Stimulated activated CD4-positive, alpha-beta T cell treated with anti-CD3 and anti-CD28 coated beads, Interleukin-4, amount 100 ng/mL, for 1 hour (primary cell): ENCODE measurements at places on chromosomes 11 and 22.

DNA sequence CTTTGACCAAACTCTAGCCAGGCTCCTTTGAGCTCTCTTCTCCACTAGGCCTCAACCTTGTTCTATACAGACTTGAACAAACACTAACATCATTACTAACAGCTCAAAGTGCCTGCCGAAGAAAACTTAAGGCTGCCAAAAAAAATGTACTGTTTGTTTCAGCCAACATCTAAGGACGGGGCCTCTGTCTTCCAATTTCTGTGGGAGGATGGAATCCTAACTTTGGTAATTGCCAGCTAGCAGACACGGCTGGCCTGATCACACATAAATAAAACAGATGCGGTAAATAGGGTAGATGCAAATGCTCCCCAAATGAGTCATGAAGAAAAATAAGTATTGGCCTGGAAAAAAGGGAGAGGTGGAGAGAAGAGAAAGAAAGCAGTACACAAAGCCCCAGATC is 394.3 kb downstream of the TMEM135 start:
- no peak for DNase-seq

DNA sequence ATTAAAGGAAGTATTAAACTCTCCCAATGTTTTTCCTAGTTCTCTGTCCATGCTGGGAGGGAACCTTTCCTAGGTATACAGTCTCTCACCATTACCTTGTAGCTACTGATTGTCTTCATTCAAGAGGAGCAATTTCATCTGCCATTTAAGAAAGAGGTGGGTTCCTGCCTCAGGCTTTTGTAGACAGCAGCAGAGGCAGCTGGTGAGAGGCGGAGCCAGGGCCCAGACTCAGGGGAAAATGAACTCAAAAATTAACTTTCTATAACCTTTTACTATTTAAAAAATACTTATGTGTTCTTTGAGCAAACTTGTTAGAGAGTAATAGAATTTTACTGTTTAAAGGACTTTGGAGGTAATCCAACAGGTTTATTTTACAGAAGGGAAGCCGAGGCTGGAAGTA is 133.0 kb downstream of the SNX19 start:
- no peak for DNase-seq

DNA sequence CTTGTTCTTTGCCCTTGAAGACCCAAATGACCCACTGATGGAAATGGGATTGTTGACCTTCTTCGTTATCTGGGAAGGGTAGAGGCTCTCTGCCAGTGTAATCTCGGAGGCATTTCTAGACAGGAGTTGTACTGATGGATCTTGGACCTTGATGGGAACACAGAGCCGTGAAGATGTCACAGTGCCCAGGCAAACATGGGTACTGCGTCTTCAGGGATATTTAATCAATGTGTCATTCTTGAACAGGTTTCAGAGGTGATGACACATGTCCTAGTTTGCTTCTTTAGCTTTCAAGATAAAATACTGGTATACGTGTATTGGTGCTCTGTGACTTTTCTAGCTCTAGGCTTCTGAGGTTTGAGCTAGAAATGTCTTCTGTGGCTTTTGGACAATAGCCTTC is 6.2 kb downstream of the LDLRAD3 start:
- DNase-seq = no peak

DNA sequence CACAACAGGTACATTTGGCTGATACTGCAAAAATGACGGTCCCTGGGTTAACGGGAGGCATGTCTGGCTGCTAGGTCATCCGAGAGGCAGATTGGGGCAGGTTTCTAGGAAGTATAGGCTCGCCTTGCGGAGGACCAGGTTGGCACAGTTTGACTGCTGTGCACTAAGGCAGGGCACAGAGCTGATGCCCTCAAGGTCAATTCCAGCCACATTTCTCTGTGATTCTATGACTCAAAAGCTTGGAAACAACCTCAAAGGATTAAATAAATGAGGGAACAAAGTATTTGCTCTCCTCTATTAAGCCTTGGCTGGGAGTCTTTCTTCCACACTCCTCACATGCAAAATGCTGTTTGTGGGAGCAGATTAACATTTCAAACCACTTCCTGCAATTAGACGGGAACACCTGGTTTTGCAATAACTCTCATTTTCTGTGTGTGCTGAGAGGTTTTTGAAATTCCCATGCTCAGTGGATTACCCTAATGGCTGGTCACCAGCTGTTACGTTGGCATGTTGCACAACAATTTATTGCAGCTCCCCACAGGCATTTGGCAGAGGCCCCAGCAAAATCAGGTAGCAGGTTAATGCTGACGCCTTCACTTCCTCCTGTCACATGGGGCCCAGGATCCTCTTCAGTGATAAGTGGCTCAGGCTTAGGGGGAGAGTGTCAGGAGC is 61.0 kb upstream of the PLET1 start:
- DNase-seq = no peak
